ENCODE measurements at places on chromosomes 6 and 20.

GRCh38 chr20:56032251-56032650, 26.9 kb upstream of the CBLN4 start:
- DNase-seq: no peak

GRCh38 chr6:82251942-82252341, 4.4 kb upstream of the IBTK start:
- no peak for DNase-seq

DNA sequence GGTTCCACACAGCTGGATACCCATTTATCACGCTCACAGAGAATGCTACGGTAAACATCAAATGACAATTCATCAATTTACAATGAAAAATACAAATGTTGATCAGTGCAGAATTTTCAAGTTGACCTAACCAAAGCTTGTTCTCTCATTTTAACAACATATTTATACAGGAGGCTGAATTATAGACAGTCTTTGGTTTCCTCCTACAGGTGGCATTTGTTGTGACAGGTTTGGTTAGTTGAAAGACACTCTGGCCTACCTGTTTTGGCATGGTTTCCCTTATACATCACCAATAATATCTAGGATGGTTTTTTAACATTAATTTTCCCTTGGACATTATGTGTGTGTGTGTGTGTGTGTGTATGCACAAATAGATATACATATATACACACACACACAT, 642.5 kb upstream of the MMS22L start:
- DNase-seq: no peak

- no peak for DNase-seq
Measured at GRCh38 chr6:11282245-11282644, 49.8 kb upstream of the NEDD9 start.

GRCh38 chr20:14332866-14333265, 4.5 kb downstream of the FLRT3 start:
- DNase-seq: no peak

GRCh38 chr6:15596186-15596896, 66.5 kb downstream of the DTNBP1 start:
- no peak for DNase-seq

- no peak for DNase-seq
Measured at GRCh38 chr6:121925534-121926255, 473.8 kb upstream of the HSF2 start.

GRCh38 chr6:169656546-169657283, 45.1 kb downstream of the WDR27 start:
- no peak for DNase-seq

GRCh38 chr6:123655521-123656306, 19.0 kb upstream of the TRDN start:
- no peak for DNase-seq

DNA sequence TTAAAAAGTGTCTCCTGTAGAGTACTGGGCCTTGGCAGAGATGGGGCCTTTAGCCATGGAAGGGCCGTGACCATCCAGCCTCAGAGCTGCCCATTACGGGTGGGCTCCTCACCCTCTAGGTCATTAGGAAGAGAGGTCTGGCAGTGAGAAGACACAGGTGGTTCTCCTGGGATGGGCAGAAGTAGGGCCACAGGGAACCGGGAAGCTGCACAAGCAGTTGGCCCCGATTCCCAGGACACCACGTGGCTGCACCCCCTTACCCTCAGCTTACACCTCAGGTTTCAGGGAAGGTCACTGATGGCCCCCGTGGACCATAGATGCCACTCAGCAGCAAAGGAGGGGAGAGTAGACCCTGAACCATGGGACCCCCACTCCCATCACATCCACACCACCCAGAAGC, 1.6 kb downstream of the RAET1G start:
- DNase-seq: peak; percentile 67

Measured in mesenteric fat pad (tissue), 1 donor.